ENCODE measurements at places on chromosomes 2 and 18.

- DNase-seq = no peak
Measured at GRCh38 chr18:6058941-6059340, 163.6 kb upstream of the TMEM200C start.

DNA sequence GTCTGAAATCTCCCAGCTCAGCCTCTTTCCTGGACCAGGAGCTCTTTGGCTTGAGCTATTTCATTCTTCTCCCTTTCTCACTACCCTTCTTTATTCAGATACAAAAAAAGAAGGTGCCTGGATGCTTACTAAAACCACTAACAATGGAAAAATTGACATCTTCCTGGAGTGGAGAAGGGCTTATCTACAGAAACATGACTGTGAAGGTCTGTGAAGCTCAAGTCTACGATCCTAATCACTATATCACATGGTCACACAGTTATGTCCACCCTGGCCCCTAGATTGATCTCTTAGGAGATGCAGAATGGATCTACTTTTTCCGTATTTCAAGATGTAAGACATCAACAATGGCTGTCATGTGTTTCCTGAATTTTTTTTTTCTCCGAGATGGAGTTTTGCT, 5.7 kb upstream of the KRCC1 start:
- DNase-seq = no peak

GRCh38 chr2:179443180-179443579, 178.5 kb upstream of the SESTD1 start:
- no peak for DNase-seq

DNA sequence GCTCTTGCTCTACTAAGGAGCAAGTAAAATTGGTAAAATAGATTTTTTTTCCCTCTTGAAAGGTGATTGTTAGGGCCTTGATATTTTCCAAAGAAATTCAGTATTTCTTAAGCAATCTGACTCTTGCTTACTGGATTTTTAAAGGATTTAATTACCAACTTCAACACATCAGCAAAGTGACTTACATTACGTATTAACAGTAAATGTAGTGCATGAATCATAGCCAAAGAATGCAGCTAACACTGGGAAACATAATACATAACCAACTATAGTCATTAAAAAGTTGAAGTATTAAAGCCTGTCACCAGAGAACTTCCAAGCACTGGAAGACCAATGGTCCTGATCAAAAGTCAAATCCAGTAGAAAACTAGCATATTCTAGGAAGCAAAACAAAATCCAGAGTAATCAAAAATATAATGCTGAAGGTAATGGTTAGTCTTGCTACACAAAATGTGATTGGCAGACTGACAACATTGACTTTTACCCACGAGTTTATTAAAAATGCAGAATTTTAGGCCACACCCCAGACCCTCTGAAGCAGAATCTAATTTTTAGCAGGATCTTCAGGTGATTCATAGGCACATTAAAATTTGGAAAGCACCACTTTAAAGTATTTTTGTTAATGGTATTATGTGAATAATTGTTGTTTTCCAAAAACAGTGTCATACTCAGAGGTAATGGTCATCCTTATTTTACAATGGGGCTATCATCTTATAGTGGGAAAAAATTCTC, 31.8 kb upstream of the CAVIN2 start:
- DNase-seq = no peak
